Activated CD4-positive, CD25-positive, alpha-beta regulatory T cell treated with anti-CD3 and anti-CD28 coated beads, Interleukin-2, amount 50 U/mL, for 16 hours (primary cell): ENCODE measurements at places on chromosomes 7 and 10.
A peak's percentile ranks its signal among the peaks of the same experiment; 100 is the strongest.

DNA sequence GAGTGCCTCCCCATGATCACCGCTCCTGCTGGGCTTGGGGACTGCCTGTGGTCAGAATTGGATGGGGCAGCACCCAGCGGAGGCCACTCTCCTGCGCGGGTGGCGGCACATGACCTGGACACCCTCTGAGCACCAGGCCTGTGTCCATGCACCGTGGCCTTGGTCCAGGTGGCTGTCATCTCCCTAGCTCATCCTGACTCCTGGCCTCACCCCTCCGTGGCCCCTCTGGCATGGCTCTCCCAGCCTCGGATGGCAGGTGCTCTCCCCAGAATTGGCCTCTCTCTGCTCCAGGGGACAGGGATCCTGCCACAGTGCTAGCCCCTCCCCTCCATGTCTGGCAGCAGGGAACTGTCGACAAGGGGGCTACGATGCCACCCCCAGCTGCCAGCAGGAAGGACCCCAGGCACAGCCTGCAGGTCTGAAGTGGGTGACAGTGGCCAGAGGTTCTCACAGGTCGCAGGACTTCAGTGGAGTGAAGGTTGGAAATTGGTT, 37.2 kb upstream of the BTBD16 start:
- DNase-seq: no peak

DNA sequence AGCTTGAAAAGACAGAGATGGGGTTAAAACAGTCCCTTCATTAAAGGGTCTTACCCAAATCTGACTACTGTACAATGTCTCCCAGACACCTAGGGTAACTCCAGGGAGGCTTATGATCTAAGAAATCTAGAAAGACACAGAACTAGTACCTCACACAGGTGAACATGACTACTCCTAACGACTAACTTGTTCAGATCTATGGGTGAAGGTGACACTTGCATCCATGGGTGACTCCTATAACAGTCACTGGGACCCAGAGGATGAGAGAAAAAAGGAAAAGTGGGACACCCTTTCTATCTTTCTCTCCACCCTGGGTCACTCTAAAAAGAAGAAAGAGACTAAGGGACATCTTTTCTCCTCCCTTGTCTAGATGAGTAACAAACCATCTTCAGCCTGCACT, 19.2 kb downstream of the AKR1C8 start:
- no peak for DNase-seq

GRCh38 chr10:131242007-131242406, 69.5 kb downstream of the TCERG1L start:
- no peak for DNase-seq

DNA sequence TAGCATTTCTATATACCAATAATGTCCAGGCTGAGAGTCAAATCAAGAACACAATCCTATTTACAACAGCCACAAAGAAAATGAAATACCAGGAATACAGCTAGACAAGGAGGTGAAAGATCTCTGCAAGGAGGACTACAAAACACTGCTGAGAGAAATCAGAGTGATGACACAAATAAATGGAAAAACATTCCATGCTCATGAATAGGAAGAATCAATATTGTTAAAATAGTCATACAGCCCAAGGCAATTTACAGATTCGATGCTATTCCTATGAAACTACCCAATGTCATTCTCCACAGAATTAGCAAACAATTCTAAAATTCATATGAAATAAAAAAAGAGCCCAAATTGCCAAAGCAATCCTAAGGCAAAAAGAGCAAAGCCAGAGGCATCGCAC, 116.8 kb upstream of the ZNF32 start:
- no peak for DNase-seq

DNA sequence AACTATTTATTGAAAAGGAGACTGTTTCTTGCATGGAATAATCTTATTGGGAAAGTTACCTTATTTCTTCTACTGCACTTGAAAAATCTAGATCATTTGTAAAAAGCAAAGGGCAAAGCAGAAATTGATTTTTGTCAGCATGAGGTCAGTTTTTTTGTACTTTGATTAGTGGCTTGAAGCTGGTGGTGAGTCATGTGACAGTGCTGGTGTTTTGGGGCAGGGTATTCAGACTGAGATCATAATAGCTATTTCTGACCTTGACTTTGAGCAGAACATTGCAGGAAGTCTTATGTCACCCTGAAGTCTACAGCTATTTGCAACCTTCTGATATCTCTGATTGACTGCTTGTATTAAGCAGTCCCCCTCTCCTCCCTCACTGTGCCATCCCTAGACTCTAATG, 66.3 kb upstream of the SORCS3 start:
- no peak for DNase-seq

DNA sequence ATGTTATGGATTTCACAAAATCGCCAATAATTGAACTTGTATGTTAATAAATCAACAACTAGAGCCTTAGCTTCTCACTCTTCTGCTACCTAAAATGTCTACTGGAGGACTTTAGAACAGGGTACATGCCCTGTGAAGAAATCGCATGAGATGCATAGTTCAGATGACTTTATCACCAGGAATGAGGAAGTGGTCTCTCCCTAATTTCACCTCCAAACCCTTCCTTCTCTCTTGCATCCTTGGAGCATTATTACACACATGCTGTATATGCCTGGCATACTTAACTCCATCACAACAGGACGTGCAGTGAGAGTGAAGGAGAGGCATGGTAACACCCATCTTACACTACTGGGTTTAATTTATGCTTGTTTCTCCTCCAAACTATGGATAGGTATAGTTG, 27.8 kb downstream of the RHEB start:
- no peak for DNase-seq

DNA sequence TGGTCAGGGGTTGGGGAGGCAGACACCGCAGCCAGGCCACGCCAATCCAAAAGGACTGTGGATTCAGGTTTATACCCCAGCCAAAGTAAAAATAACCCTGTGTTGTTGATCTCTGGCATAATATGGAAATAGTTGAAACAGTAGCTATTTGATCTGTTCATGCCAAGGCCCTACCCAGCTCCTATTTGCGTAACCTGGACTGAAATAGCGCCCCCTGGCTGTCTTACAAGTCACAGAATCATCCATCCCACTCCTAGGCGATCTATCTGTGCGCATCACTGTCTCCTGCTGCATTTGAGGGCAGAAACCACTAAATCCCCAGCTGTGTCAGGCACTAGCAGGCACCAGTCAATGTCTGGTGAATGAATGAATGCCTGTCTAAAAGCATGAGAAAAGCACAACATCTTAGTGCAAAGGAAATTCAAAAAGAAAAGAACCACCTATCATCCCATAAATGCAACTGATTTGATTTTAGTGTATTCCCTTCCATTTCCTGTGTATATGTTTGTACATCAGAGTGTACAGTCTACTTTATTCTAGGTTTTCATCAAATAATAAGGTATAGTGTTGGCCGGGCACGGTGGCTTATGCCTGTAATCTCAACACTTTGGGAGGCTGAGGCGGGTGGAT, 160.0 kb downstream of the SLIT1 start:
- peak; percentile 12 for DNase-seq

DNA sequence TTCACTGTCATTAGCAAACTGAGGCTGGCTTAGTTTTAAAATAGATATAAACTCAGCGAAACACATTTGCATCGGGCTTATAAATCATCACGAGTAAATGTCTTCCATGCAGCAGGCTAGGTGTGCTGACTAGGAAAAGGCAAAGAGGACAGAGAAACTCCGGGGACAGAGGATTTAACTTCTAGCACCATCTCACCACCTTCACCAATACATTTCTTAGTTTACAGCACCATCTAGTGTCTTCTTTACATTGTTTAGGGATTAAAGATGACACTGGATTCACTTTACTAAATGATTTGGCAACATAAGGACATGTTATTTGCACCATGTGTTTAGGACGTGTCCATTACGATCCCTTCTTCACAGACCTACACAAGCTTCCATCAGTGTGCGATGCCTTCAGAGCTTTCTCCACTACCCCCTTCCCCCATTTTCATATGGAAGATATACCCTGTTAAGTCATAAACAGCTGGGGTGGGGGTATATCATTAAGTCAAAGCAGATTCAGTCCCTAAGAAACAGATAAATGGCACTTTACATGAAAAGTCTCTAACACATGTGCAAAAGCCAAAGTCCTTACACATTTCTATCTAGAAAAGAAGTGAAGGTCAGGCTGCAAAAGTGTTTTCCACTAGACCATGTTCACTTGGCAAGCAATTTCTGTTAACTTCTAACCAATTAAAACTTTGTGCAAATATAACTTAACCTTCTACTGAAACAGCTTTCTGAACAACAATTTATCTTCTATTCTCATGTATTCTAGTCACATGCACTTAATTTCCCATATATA, 103.3 kb downstream of the GRB10 start:
- no peak for DNase-seq

DNA sequence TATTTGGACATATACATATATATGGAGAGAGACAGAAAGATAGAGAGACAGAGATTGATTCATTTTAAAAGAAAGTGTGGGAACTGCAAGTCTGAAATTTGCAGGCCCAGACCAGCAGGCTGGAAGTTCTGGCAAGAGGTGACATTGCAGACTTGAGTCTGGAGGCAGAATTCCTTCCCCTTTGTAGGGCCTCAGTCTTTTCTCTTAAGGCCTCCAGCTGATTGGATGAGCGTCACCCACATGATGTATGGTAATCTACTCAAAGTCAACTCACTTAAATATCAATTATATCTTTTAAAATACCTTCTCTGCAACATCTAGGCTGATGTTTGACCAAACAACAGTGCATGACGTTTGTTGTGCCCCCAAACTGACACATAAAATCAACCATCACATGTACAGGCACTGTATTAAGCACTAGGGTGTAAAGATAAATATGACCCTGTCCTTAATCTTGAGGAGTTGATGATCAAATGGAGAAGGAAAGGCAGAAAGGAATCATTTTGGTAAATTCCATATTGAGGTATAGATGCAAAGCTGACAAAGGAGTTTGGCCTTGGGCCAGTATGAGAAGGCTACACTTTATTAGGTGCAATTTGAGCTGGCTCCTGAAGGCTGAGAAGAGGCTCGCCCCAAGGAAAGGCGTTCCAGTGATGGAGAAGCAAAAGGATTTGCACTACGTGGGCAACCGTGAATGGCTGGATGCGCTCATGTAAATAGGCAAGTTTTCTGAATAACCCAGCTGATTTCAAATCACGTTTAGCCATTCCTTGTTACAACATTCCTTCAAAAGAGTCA, 52.6 kb downstream of the BPGM start:
- DNase-seq: no peak

DNA sequence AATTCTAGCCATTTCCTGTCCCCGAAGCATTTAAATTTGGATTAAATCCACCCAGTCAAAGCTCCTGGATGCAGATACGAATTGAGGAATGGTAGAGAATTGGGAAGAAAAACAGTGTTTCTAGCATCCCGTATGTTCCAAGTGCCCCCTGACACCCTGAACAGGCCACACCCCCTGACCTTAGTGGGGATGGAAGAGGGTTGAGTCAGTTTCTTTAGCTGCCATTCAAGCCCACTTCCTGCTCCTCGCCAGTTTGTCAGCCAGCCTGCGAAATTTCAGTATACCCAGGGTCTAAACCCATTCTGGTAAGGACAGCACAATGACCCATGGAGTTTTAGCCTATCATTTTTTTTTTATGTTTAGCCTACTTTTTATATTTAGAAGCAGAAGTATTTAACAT, 101.1 kb downstream of the PKD1L1 start:
- DNase-seq: no peak

DNA sequence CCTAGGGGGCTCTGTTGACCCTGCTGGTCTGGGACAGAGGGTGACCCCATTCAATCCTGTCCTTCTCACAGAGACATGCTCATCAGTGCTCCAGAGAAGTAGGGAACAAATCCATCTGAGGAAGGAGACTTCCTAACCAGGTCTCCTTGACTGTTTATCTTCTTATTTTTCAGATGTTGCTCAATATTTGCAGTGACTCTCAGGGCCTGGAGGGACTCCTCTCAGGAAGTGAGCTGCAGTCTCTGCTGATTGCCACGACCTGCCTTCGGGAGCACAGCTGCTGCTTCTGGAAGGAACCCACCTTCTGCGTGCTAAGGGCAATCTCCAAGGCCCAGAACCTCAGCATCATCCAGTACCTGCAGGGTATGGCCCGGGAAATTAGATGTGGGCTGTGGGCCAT, 41.0 kb downstream of the WDFY4 start:
- DNase-seq: no peak

DNA sequence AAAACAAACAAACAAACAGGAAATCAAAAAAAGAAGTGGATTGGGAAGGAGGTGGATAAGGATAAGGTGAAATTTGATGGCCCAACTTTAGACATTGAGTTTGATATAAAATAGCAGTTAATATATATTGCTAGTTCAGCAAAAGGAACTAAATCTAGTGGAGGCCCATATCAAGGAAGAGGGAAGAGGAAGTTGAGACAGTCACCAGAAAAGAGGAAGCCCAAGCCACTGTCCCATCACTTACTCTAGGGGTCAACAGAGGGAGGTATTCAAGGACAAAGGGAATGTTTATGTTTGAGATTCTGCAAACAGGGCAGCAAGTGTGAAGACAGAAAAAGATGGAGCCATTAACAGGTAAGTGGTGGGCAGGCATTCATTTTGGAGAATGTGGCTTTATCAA, 3.7 kb downstream of the LAMTOR4 start:
- no peak for DNase-seq

DNA sequence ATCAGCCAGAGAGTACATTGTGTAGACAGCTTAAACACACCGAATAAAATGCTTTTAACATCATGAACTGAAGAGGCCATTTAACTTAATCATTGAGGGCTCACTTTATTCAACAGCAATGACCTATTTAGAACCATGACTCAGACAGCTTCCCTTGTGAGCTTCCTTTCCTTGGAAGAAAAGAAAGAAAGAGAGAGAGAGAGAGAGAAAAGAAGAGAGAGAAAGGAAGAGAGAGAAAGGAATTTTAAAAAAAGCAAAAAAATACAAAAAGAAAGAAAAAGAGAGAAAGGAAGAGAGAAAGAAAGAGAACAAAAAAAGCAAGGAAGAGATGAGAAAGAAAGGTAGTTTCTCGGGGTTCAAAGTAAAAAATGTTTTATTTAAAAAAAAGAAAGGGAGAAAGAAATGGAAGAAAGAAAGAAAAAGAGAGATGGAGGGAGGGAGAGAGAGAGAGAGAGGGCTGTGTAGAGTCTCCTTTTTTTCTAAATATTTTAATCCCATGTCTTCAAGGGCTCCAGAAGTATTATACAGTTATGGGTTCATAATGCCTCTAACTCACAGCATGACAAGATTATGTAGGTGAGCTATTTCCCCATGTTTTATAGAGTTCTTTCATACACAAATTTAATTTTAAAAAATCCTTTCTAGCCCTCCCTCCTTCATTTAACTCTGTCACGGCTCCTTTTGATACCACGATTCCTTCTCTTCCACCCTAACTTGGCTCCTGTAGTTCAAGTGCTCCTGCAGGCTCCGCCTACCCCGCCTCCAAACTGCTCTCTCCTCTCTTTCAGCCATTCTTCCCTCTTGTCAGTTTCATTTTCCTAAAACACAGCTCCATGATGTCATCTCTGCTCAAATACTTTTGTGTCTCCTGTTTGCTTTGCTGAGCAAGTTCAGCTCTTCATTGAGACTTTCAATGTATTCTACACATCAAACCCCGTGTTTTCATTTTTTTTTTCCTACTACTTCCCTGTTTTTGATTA, 85.5 kb downstream of the PRTFDC1 start:
- DNase-seq: no peak

DNA sequence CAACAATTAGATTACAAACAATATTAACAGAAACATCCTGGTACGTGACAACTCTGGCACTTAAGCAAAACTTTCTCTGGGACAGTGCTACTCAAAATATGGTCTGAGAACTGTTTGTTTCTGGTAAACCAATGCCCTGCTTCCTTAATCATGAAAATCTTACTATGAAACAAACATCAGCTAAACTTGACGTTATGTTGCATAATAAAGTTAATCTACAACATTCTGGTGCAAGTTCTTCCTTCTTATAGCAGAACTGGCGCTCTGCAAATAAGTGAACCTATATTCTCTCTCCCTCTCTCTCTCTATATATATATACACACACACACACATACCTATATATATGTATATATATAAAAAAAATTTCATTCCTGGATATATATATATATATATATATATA, 7.8 kb downstream of the C7orf33 start:
- DNase-seq: no peak
